ENCODE measurements at places on chromosomes 5 and 9.

DNA sequence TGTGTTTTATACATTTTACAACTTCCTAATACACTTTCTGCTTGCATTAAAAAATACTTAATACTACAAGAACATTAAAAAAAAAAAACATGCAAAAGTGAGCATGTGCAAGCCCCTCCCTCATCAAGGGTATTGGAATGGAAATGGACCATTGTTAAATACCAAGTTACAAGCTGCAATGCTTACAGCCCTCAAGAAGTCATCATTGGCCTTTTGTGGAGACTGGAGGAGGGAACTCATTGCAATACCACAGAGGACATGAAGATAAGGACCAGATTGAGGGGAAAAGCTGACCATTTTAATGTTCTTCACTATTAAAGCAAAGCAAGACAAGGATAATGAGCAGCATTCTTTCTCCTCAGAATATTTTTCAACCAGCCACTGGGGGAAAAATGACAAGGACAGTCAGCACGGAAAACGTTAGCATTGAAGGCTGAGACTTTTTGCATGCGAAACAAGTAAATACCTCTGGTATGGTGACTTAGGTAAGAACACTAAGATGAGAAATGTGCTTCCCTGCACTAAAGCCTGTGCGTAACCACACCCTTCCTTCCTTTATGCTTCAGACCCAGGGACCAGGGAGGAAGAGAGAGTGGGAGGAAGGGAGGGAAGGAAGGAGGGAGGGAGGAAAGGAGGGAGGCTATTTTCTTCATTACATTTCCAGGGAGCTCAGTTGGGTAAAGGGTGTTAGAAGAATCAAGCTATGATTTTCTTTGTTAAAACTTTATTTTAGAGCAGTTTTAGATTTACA is 141.1 kb upstream of the RAPGEF1 start:
- no peak for DNase-seq

GRCh38 chr9:111065414-111065813 is 27.1 kb upstream of the LPAR1 start:
- no peak for DNase-seq

DNA sequence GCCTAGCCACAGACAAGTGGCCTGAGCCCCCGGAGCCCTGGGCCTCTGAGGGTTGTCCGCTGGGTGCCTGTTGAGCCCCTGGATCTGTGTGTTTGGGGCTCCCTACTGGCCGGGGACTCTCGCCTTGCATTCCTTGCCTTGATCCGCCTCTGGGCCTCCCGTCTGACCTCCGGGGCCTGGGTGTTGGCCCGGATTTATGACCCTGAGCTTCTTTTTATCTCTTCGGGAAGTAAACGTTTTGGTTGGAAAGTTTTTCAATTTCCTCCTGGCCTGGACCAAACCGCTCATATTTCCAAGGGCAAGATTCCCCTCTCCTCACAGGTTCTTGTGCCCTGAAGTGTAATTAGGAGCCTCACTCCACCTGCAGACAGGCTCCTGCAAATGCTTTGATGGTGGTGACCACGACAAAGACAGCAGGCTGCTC is 69.3 kb upstream of the EGFLAM start:
- DNase-seq, result no peak

- peak; percentile 11 for DNase-seq
Observed at GRCh38 chr5:173953528-173954090, 35.4 kb upstream of the C5orf47 start.

DNA sequence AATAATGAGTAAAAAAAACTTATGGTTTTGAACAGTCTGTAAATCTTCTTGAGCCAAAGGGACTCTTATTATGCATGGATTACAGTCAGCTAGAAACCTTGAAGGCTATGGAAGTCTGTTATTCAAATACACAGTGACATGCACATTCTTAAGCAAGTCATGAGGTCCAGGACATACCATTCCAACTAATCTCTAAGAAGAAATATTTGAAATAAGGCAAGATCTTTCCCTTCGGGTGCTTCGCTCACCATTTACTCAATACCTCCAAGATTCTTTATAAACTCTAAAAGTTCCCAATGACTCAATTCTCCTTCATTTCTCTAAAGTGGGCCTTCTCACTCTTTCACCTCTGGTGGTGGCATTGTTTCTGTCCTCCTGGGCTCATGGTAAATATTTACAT is 811.0 kb downstream of the NR2F1-AS1 start:
- DNase-seq, result no peak

GRCh38 chr9:21919377-21920362 is 74.5 kb downstream of the CDKN2A start:
- DNase-seq, result no peak

DNA sequence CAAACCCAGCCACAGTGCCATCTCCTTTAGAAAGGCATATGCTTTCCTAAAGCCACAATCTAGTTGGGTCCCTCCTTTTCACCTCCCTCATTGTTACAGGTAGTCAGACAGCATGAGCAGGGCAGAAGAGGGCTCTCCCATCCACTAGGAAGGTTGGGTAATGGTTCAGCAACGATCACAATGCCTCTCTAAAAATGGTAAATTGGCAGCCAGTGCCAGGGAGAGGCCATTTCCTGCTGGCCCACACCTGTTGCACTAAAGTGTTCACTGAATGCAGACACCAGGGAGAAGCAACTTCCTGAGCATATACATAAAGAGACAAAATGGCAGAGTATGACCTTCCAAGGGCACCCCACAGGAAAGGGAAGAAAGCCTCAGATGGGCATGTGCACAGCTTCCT is 31.3 kb upstream of the DAP start:
- no peak for DNase-seq

GRCh38 chr9:89449261-89449671 is 48.6 kb downstream of the SEMA4D start:
- DNase-seq, result no peak

All from NCI-H2029 (cell line).